ENCODE measurements at places on chromosomes 1 and 21.
A peak's percentile ranks its signal among the peaks of the same experiment; 100 is the strongest.

- no peak for DNase-seq
Observed at GRCh38 chr1:218890451-218890850, 283.2 kb upstream of the LYPLAL1 start.

DNA sequence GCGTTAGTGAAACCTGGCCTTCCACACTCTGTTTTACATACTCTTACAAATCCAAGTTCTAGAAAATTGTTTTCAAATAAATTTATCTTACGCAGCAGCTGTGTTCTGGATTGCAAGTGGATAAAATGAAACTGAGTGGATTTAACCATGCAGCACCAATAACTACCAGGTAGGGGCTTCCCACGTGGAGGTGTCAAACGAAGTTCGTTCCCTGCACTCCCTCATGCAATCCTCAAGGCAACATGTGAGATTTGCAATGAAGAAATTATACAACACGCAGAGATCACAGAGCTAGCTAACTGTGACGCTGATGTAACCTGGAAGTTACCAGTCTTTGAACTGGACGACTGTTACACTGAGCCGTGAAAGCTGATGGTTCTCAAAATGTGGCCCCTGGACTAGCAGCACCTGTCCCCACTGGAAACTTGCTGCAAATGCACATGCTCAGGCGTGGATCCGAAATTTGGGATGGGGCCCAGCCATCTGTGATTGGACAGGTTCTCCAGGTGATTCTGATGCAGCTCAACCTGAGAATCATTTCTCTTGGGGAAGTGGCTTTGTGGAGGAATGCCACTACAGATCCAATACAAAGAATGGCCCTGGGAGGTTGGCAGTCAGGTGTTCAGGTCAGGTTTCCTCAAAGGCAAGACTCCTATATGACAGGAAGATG, 36.3 kb downstream of the RSPH1 start:
- DNase-seq, result no peak

GRCh38 chr1:67755619-67756018, 70.6 kb downstream of the GADD45A start:
- no peak for DNase-seq

- DNase-seq, result no peak
Observed at GRCh38 chr1:64231654-64232053, 28.2 kb downstream of the UBE2U start.

- no peak for DNase-seq
Observed at GRCh38 chr1:101330427-101331130, 93.8 kb downstream of the S1PR1 start.

DNA sequence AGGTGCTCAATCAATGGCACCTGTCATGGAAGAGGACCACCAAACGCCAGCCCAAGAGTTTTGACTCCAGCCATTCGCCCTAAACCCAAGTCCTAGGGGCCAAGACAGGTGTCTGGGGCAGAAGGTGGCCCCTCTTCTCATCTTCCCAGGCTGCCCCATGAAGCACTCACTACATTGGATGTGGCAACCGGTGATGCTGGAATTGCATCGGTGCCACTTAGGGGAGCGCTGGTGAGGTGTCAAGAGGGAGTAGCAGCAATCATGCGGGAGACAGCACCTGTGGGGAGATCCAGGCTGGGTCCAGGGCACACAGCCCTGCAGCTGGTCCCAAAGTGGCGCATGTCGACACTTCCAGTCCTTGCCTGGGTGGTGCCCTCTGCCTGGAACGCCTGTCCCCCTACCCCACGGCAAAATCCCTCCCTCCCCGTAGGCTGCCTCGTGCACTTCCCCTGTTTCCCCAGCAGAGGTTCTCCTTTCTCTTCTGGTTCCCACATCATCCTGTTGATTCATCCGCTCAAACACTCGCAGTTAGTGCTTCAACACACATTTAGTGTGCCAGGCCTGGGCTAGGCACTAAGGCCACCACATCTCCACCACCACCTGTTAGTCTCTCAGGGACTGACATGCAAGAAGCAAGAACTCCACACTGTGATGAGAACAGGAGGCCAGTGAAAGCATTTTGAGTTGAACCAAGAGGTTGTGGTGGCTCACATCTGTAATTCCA, 18.5 kb downstream of the PLA2G2D start:
- DNase-seq, result peak; percentile 73

- DNase-seq, result no peak
Observed at GRCh38 chr1:107076841-107077240, 20.4 kb downstream of the PRMT6 start.

DNA sequence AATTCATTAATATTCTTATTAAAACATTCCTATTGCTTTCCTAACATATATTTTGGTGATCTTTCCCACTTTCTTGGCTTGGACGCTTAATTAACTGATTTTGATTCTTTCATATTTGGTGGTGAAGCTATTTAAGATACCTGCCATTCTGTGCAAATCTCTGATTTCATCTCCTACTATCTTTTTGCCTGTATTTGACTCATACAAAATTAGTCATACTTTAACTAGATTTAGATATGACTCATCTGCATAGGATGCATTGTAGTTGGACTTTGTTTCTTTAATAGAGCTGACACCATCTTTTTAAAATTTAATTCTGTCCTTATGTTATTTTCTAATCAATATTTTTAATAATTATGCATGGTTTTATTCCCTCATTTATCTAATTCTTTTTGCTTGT, 93.8 kb upstream of the PLPPR4 start:
- peak; percentile 35 for DNase-seq

DNA sequence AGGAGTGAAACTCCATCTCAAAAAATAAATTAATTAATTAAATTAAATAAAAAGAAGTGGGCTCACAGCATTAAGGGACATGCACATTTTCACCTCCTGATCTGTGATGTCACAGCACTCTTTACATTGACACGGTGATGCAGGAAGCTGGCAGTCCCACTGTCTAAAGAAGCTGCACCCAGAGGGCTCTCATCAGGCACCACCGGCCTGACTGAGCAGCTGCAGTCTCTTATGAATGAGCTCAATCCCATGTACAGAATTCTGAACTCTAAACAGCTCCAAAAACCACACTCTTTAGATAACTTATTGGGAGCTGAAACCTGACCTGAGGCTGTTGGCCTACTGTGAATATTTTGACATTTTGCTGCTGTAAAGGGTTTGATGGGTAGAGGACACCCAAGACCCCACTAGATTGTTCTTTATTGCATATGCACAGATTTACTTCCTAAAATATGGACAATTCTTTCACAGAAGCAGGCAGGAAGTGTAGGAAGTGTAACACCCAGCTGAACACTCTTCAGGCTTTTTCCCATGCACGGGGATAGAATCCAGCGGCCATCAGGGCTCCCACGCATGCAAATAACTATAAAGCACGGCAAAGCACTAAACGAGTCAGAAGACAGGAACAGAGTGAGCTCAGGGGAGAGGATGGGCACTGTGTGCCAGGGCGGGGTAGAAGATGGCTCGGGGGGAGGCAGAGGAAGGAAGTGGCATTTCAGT, 46.2 kb downstream of the L1TD1 start:
- DNase-seq, result no peak

DNA sequence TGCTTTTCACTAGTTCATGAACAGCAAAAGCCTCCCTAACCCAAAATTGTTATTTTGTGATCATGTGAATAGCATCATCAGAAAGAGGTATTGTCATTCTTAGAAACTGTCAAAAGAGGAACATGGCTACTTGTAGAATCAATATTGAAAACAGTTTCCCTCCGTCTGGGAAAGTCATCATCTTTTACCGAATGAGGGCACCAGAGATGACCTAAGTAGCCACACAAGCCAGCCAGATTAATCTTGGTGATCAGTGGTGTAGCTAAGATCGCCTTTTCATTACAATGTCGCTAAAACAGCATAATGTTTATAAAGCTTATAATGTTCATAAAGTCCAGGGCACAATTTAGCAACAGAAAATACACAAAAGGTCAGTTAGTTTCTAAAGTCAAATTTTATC, 136.1 kb downstream of the SIPA1L2 start:
- DNase-seq, result no peak

GRCh38 chr1:173213665-173214064, 6.5 kb upstream of the TNFSF4 start:
- no peak for DNase-seq
